ENCODE measurements at places on chromosomes 7 and 10.

- no peak for DNase-seq
These were observed 26.3 kb upstream of the AMZ1 start for GRCh38 chr7:2661602-2662272.

- no peak for DNase-seq
These were observed 39.8 kb upstream of the ZNF438 start for GRCh38 chr10:31071232-31072005.

- DNase-seq: no peak
These were observed 10.1 kb upstream of the ERVW-1 start for GRCh38 chr7:92487804-92488203.

DNA sequence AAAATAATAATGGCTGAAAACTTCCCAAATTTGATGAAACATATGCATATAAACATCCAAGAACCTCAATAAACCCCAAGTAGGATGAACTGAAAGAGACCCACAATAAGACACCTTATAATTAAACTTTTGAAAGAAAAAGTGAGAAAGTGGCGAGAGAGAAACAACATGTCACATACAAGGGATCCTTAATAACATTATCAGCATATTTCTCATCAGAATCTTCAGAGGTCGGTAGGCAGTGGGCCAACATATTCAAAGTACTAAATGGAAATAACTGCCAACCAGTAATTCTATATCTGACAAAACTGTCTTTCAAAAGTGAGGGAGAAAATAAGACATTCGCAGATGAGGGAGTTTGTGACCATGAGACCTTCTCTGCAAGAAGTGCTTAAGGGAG is 16.6 kb upstream of the CCDC6 start:
- no peak for DNase-seq

DNA sequence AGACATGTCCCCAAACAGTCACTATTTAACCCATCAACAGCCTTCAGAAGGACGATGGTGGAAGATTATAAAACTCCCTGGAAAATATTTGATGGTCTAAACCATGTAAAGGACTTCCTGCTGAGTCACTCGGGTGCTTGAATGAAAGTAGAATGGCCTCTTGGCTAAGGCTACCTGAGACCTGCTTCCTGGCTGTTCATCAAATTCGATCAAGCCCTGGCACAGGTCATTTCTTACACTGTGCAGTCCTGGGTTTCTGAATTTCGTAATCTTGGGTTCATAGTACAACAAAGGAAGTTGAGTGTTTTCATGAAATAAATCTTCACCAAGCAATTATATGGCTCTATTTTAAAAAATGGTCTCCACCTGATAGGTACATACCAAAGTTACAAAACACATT is 260.3 kb upstream of the RNF32 start:
- DNase-seq: no peak

- DNase-seq: no peak
These were observed 125.1 kb downstream of the RAPGEF5 start for GRCh38 chr7:22231806-22232205.
